Stimulated activated CD8-positive, alpha-beta memory T cell treated with anti-CD3 and anti-CD28 coated beads, Interleukin-7, amount 100 ng/mL, for 48 hours (primary cell): ENCODE measurements at places on chromosomes 16 and 17.

DNA sequence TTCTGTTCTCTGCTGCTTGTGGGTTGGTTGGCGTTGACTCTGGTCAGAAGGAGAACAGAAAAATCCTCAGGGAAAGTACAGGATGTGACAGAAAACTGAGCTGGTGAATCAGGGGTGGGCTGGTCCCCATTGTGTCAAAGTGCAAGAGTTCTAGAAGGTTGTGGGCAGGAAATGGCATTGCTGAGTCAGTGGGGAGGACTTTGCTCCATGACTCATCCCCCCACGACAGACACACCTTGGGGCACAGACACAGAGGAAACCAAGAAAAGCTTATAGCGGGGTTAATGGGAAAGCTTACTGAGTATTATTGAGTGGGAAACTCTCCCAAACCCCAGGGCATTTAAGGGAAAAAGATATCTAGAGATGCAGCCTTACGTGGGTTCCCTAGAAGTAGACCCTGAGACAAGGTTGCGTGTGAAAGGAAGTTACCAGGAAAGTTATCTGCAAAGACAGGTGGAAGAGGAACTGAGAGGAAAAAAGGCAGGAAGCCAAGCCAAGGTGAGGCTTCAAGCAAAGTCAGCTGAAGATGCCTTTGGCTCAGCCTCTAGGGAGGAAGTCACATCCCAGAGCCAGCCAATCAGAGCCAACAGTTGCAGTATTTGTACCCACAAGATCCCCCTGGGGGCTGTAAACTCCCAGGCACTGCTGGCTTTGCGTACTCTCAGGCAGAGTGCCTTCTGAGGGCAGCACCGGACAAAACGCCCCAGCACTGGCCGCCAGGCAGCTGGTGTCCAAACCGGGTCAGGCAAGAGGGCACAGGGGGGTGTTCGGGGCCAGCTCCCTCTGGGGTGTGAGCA is 86.4 kb downstream of the FOXL1 start:
- DNase-seq = peak; percentile 49

DNA sequence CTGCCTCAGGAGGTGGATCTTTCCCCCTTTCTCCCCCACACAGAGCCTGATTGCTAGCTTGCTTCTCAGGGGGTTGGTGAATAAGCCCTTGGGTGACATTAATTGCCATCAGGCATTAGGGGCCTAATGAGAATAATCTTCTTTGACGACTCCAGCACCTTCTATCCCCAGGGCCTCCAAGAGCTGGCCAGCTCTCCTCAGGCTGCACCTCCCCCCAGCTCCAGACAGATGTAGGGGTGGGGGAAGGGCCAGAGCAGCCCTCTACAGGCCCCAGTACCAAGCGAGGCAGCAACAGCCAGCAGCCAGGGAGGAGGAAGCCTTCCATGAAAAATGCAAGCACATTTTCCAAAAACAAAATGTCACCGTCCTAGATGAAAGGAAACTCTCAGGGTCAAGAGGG is 1.4 kb upstream of the TMEM132E start:
- no peak for DNase-seq

GRCh38 chr17:75093548-75094158 is 5.9 kb downstream of the SLC16A5 start:
- no peak for DNase-seq

- no peak for DNase-seq
Measured at GRCh38 chr17:78965491-78965924, 14.2 kb downstream of the LGALS3BP start.

GRCh38 chr16:31862761-31863160 is 10.8 kb upstream of the ZNF267 start:
- DNase-seq = no peak
